ENCODE measurements at places on chromosomes 12 and 14. TPM values are rescaled to one million over a fixed set of nuclear protein-coding genes. Genes with fewer than 3 reads are reported as not detected.

Gene RNU4-1
- under 0.01 TPM for total RNA-seq

Gene TRHDE
- 21.4 TPM for total RNA-seq

Gene DPPA3
- not detected for total RNA-seq

Gene KRT85
- total RNA-seq = not detected

Gene KRT83
- not detected for total RNA-seq

- DNase-seq = no peak
These were observed 36.3 kb downstream of the LIMA1 start for GRCh38 chr12:50246873-50247612.

Gene VWF
- total RNA-seq = 61.8 TPM

Gene CCDC38
- not detected for total RNA-seq

Gene NPC2
- total RNA-seq = 99.8 TPM

Gene TCL1B
- total RNA-seq = not detected

Gene TAC3
- total RNA-seq = 21.2 TPM

GRCh38 chr12:52060498-52061177, 9.1 kb upstream of the ATG101 start:
- DNase-seq = no peak

- no peak for DNase-seq
These were observed 41.4 kb downstream of the FBXL14 start for GRCh38 chr12:1552911-1553491.

DNA sequence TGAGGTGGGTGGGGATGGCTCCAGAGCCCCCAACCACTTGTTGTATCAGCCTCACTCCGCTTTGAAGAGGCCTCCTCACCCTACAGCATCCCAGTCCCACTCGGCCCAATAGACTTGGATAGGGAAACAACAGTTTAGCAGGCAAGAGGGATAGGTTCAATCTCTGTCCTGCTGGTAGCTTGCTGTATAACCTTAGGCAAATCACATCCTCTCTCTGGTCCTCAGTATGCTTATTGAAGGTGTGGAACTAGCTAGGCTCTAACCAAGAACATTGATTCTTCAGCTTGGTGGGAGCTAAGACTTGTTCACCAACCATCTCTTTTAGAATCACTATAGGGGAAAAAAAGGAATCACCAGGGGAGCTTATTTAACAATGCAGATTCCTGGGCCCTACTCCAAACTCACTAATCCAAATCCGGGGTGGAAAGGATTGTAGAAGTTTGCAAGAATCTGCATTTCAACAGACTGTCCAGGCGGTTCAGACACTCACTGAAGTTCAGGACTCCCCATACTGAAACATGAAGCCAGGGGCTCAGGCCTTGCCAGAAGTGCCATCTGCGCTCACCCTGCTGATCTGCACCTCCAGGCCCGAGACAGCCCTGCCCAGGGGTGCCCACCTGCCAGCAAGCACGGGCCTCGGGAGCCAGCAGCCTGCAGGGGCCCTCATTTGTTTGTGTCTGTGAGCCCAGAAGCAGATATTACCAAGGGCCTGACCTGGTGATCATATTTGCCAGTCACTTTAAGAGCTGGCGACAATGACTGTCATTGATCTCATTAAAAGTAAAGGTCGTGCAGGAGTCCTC, 113.0 kb downstream of the ADCK1 start:
- no peak for DNase-seq

Gene NFE2
- 0.63 TPM for total RNA-seq

GRCh38 chr12:15751741-15752140, 37.4 kb downstream of the EPS8 start:
- no peak for DNase-seq

DNA sequence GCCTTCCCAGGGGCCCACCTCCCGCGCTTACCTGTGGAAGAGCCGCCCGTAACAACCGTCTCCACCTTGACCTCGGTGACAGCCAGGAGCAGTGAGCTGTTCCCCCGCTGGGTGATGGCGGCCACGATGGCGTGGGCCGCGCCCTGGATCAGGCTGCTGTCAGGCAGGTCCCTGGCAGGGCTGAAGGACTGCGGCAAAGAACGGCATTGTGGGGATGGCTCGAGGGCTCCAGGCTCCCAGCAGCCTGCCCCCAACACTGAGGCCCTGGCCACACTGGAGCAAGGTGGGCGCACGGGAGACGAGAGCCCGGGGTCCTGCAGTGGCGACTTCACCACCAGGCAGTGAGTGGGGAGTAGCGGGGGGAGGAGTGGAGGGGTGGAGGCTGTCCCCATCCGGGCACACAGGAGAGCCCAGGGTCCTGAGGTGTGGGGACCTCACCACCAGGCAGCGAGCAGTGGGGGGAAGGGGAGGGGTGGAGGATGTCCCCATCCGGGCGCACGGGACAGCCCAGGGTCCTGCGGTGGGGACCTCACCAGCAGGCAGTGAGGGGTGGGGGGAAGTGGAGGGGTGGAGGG, 25.0 kb downstream of the JAG2 start:
- DNase-seq = no peak

DNA sequence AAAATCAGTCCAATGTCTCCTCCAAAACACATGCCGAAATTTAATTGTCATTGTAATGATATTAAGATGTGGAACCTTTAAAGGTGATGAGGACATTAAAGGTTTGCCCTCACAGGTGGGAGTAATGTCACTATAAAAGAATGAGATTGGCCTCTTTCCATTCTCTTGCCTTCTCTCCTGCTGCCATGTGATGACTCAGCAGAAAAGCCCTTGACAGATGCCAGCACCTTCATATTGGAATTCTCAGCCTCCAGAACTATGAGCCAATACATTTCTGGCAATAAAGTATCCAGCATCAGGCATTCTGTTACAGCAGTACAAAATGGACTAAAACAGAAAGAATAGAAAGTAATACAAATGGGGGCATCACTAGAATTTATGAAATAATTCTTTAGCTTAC, 609.7 kb downstream of the SLC16A7 start:
- no peak for DNase-seq

- no peak for DNase-seq
These were observed 148.4 kb downstream of the PRKCH start for GRCh38 chr14:61469781-61470180.

DNA sequence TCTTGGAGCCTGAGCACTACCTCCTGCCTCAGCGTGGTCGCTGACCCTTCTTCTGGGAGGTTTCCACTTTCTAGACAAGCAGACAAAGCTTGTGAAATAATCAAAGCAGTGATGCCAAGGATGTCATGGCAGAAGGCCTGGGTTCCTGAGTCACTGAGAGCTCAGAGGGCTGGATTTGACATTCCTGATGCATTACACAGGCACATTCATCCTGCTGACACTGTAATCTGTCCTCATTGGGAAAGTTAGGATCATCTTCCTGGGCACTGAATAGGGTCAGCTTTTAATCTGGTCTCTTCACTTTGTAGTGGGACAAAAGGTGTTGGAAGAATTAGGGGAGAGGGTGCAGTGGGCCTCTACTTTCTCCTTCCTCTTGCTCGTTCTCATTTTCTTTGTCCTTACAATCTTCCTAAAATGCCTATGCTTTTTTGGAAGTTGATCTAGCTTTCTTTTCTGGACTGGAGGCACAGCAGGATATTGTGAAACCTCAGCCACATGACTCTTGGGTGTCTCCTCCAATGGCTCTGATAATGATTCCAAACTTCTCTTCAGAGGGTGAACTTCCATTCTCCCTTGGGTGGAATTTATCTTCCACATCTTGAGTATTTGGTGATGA, 29.6 kb downstream of the EEA1 start:
- DNase-seq = no peak

GRCh38 chr14:102497998-102498677, 11.4 kb downstream of the ANKRD9 start:
- DNase-seq = no peak

DNA sequence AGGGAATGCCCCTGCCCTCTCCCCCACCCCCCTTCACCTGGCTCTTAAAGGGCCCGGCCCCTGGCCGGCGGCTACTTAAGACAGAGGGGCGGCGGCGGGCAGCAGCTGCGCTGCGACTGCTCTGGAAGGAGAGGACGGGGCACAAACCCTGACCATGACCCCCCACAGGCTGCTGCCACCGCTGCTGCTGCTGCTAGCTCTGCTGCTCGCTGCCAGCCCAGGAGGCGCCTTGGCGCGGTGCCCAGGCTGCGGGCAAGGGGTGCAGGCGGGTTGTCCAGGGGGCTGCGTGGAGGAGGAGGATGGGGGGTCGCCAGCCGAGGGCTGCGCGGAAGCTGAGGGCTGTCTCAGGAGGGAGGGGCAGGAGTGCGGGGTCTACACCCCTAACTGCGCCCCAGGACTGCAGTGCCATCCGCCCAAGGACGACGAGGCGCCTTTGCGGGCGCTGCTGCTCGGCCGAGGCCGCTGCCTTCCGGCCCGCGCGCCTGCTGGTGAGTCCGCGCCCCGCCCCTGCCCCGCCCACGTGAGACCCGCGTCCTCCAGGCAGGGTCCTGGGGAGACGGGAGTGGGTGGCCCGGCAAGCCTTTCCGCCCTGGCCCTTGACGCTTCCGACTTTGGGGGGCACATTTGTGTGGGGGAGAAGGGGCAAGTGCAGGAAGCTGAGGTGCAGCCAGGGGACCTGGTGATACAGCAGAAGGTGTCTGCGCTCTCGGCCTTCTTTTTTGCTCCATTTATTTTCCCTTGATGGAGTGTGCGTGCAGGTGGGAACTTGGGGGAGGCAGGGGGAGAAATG, at the start of gene IGFBP6:
Gene IGFBP6, plus strand, starts transcription at position 104 of the 790 bp plus-strand sequence. Its CDS starts 51 bp downstream, at position 155.
- DNase-seq = no peak

- no peak for DNase-seq
These were observed 75.3 kb upstream of the MGAT4C start for GRCh38 chr12:86331457-86331856.

DNA sequence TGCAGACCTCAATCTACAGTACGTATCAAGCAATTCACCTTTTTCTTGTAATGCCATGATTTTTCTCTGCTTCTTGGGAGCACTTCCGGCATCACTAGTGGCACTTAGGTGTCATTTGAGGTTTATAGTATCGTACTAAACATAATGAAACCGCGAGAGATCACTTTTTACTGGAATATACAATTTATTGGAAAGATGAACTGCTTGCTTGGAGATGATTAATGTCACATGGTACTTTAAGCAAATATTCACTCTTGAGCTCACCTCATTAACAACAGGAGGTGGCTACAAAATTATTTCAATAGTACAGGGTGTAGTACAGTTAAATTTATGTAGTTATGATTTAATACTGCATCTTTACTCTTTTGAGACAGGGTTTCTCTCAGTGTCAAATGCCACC, 11.5 kb downstream of the FUT8 start:
- no peak for DNase-seq

DNA sequence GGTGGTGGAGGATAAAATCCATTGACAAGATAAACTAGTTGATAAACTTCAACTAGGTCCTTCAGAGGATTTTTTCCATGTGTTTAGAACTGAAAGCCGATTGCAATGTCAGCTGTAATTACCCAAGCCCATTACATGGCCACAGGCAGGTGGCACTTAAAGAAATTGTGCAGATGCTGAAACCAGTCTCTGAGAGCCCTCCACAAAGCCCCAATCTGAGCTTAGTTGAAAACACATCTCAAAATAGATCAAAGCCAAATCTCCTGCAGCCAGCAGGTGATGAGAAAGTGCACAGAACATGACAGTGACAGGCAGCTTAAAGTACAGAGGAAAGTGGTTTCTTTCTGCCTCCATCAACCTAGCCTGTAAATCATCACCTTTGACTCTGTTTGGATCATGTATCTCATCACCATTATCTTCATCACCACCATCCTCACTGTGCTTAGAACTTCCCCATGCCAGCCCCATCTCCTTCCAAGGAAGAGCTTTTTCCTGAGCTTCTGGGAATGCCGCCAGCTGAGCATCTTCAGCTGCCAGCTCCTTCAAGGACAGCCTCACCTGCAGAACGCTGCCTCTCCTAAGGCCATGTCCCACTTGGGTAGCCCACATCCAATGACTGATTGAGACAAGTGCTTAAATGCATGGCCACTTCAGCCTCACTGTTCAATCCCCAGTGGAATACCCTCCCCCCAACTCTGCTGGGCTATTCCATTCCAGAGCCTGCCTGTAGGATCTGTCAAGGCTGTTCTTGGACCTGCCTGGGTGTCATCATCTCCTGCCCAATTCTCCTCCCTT, 219.5 kb upstream of the TMEM132C start:
- DNase-seq = no peak

DNA sequence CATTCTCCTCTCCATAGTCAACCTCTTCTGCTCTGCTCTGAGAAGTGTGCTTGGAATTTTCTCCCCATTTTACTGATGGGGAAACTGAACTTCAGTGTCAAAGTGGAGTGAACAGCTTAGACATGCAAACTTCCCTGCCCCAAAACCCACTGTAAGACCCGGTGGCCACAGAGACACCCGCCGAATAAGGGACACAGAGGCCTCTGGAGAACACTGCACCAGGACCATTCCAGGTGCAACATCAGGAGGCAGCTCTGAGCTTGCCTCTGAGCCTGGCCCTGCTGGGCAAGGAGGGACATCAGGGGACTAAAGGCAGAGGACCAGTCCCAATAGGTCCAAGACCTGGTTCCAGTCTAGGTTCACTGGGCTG, 1.7 kb downstream of the HDAC7 start:
- no peak for DNase-seq

- DNase-seq = no peak
These were observed 866 bp downstream of the KRT79 start for GRCh38 chr12:52832985-52833905.

DNA sequence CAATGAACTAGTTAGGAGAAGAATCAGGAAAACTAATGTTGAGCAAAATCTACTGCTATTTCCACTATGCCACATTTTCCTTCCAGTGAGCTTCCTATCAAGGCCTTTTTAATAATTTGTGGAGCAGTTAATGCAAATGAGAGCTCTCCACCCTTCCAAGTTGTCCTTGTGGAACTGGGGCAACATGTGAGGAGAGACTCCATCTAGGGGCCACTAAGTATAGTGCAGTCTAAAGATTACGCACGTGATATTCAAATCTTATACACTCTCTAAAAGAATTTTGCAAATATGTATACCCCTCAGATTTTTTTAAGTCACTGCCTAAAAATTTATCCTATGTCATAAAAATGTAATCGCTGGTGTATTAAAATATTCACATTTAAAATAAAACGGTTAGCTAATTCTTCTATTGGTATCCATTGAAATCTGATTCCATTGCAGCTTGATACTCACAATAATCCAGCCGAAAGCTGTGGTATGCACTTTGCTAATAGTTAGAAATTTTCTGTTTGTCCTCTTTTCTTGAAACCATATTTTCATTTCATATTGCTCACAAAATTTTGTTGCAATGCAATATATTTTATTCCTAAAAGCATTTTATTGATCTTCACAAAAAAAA, 100.1 kb downstream of the PAH start:
- DNase-seq = no peak

DNA sequence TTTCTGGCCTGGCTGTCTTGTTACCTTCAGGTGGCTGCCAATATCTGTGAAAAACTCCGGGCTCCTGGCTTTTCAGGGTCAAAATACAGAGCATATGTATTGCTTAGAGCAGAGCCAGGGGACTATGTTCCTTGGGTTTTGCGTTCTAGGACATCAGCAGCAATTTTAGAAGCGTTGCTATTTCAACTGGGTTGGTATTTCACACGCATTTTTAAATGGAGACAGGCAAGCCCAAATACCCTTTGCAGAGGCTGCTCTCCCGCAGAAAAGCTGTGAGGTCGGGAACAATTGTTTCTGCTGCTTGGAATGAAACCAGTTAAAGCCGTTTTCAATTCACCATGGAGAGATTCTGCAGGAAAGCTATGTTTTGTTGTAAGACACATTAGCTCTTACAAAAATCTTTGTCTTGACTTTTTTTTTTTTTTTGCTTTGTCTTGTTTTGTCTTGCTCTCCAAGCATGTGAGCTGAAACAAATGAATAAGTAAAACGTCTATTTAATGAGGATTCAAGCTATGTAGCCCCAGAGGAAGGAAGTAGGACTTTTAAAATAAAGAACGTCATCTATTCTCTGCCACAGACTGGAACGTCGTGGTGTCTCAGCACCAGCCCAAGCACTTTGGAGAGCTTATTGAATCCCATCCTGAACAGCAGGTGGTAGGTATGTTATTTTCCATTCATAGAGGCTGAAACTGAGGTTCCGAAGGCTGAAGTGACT, 181.0 kb upstream of the TBX3 start:
- no peak for DNase-seq
